ENCODE measurements at places on chromosomes 5 and 9.

- DNase-seq, result no peak
Measured at GRCh38 chr9:32706004-32706724, 70.7 kb upstream of the TAF1L start.

DNA sequence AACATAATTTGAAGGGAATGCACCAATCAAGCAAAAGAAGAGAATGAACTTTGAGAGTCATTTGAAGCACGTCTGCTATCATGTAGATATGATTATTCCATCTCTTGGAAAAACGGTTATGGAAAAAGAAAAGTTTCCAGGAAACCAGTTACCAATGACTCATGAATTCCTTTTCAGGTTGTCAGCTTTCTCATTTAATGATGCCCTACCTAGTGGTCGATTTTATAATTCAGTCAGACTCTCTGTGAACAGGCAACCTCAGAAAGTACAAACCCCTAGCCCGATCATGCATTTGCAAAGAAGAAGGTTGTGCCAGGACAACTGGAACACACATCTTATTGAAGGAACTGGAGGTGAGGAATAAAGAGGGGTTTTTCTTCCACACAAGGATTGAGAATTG is 355.1 kb upstream of the GRIA1 start:
- no peak for DNase-seq

GRCh38 chr9:12274577-12274976 is 418.6 kb upstream of the TYRP1 start:
- DNase-seq, result no peak

DNA sequence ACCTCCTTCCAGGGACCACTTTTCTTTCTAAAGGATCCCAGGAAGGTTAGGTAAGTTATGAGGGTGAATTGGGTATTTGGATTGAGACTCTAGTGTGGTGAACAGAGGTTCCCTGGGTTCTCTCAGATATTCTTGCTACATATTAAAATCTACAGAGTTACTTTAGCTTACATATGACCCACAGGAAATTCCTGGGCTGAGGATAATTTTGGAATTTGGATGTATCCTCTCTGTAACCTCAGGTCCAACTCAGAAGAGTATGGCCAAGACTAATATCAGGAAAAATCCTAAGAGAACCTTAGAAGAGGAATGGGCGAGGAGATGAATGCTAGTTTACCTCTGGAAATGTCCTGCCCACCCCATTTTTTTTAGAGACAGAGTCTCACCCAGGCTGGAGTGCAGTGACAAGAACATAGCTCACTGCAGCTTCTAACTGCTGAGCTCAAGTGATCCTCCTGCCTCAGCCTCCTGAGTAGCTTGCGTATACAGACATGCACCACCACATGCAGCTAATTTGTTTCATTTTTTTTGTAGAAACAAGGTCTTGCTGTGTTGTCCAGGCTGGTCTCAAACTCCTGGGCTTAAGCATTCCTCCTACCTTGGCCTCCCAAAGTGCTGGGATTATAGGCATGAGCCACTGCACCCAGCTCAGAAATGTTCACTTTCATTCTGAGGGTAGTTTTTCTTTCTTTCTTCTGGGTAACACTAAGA is 196.4 kb downstream of the ARHGEF28 start:
- DNase-seq, result no peak
